ENCODE measurements at places on chromosomes 13 and 19.

DNA sequence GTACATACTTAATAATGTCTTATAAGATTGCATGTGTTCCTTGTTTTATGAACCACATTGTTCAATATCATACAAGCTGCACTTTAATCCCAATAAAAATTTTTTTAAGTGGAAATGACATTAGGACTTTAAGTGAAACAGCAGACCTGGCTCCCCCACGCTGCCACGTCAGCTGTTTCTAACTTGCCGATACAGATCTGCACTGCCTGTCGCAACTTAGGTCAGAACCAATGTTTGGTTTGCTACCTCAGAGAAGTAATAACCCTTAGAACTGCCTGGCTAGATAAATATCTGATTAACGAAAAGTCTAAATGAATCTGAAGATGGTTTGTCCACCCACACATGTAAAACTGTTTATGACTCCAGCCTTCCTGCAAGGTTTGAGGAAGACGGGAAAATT, 327.5 kb upstream of the DACH1 start:
- DNase-seq = no peak

GRCh38 chr19:6825076-6825774, 52.7 kb downstream of the VAV1 start:
- no peak for DNase-seq

DNA sequence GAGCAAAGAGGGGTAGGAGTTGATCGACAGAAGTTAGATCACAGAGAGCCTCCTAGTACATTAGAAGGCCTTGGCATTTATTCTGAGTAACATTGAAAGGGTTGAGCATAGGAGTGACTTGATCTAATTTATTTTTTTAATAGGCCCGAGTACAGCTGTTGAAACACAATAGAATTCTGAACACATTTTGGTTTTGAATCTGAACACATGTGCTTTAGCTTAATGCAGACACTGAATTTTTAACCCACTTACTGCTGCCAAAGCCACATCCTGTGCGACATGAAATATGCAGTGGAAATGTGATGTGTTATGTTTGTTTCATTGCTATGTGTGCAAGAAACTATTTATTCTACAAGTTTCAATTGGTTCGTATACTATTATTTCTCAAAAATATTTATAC, 1505.9 kb downstream of the PCDH9 start:
- no peak for DNase-seq

DNA sequence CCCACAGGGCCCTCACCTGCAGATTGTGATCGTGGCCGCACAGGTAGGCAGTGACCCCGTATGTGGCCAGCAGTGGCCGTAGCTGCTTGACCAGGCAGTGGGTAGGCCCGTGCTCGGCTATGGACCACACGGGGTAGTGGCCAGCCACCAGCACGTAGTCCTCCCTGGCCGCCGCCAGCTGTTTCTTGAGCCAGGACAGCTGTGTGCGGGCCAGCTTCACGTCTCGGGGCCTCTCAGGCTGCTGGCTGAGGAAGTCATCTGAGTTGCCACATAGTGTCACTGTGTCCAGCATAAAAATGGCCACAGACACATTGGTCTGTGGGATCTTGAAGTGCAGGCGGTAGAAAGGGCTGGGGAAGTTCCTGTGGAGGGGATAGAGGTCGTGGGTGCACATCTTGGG, 1.2 kb downstream of the ACP5 start:
- DNase-seq = no peak

DNA sequence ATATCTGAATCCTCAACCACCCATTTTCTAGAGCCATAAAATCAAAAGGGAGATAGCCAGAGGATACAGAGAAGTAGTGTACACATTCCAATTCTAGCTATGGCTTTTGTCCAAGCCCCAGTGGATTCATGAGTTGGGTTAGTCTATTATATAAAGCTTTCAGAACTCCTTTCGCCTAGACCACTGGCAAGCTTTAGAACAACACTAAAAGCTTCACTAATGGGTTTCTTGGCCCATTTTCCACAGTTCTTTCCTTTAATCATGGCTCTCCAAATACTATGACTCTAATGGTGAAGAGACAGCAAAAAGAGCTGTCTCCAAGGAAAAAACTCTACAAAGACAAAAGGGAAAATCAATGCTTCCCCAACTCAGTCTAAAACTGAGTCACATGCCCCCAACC, 48.2 kb upstream of the SLITRK5 start:
- DNase-seq = no peak

GRCh38 chr19:12035220-12036172, at the start of gene ZNF433:
Gene ZNF433 (minus strand): TSS chr19:12035679. CDS start chr19:12035539, 140 bp downstream.
- DNase-seq = peak; percentile 50

GRCh38 chr19:52219611-52220010, 29.8 kb downstream of the PPP2R1A start:
- DNase-seq = no peak

GRCh38 chr19:5360003-5360780, 19.6 kb upstream of the PTPRS start:
- no peak for DNase-seq

DNA sequence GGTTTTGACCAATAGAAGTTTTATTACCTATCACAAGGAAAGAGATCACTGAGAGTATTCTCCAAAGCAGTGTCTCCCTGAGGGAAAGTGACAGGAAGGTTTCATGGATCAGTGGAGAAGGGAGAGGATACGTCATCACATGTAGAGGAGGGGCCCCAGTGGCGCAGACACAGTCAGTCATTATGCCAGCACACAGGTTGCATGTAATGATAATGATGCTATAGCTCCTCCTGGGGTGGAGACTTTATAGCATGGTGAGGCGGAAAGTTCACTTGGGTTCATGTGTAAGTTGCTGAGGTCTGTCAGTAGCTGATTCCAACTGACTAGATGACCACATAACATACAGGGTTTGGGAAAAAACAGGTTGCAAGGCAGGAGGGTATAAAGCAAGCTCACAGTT, 88.8 kb downstream of the FNDC3A start:
- DNase-seq = no peak

DNA sequence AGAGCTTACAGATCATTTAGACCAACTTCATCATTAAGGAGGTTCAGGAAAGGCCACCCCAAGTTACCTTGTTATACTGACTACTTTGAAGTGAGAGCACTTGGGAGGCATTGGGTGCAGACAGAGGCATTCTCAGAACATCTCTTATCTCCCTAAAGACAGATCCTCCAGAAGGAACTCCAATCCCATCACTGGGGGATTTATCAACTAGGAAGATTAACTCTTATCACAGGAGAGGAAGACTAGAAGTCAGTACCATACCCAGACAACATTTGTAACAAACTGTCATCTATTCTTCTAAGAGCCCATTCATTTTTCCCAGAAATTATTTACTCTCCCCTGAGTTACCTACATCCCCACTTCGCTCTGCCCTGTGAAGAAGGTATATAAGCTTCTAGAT, 5.8 kb upstream of the RFXAP start:
- no peak for DNase-seq

All from effector CD4-positive, alpha-beta T cell (primary cell).